ENCODE measurements at places on chromosomes 7 and 10.

GRCh38 chr7:108292541-108292940 is 162.4 kb upstream of the LAMB4 start:
- DNase-seq: no peak

GRCh38 chr10:4170181-4170580 is 385.2 kb upstream of the KLF6 start:
- DNase-seq: no peak

DNA sequence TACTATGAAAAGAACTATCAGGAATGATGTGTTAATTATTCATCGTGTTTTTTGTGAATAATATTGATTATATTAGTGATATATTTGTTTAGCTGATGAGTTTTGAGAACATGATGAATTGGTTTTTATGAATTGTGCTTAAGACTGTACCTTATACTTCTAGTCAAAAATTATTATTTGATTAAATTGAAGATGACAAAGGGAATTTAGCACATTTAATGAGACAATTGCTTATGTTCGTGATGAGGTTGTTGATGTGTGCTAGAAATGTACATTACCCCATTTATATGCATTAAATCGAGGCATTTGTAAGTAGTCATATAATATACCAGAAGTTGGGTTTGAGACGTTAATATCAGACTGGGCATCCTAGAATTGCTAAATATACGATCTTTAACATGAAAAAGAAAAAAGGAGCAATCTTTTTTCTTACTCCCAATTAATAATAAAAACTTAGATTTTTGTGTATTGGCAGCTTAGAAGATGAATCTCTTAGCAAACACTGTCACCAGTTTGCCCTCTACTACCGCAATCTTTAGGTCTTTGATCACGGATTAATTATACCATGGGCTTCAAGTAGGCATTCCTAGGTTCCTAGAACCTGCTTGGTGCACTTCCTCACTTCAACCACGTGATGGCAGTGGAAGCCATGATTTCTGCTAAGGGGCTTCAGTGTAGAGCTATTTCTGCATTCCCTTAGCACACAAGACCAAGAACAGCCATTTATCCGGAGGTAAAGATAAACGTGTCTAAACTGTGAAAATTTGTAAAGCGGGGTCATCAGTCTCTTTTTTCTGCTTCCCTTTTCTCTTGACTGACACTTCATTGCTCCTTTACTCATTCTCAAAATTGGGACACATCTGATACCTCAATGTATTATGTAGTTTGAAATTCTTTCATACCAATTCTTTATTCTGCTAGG is 1.6 kb downstream of the KLHDC10 start:
- DNase-seq: peak; percentile 51

DNA sequence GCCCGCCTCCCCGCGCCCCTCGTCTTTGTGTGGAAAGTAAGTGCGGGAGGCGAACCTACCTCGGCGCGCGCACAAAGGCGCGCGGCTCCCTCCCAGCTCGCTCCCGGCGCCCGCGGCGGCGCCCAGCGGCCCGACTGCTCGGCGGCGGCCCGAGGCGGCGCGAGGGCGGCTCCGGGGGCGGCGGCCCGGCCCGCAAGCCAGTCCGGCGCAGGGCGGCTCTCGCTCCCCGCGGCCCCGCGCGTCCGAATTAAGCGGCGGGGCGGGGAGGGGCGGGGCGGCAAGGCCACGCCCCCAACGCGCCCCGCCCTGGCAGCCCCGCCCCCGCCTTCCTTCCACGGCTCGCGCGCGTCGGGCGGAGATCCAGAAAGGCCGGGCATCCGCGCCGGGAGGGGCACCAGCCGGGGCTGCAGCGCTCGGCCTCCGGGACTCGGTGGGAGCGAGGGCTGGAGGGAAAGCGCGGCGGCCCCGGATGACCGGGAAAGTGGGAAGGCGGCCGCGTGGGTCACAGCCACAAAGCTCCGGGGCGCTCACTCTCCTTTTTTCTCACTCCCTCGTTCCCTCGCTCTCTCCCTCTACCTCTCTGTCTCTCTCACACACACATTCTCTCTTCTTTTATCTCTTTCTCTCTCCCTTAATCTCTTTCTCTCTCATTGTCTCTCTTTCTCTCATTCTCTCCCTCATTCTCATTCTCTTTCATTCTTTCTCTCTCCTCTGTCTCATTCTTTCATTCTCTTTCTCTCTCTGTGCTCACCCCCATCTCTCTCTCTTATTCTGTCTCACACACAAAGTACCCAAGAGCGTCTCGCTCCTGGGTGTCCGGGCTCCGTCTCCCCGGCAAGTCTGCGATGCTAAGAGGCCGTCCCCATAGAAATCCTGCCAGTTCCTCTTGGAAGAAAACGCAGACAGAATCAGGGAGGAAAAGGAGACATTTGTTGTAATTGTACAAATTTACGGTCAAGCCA is 170.2 kb downstream of the FAM107B start:
- peak; percentile 74 for DNase-seq

- DNase-seq: no peak
These were observed 63.2 kb downstream of the CYP51A1 start for GRCh38 chr7:92071032-92071431.

DNA sequence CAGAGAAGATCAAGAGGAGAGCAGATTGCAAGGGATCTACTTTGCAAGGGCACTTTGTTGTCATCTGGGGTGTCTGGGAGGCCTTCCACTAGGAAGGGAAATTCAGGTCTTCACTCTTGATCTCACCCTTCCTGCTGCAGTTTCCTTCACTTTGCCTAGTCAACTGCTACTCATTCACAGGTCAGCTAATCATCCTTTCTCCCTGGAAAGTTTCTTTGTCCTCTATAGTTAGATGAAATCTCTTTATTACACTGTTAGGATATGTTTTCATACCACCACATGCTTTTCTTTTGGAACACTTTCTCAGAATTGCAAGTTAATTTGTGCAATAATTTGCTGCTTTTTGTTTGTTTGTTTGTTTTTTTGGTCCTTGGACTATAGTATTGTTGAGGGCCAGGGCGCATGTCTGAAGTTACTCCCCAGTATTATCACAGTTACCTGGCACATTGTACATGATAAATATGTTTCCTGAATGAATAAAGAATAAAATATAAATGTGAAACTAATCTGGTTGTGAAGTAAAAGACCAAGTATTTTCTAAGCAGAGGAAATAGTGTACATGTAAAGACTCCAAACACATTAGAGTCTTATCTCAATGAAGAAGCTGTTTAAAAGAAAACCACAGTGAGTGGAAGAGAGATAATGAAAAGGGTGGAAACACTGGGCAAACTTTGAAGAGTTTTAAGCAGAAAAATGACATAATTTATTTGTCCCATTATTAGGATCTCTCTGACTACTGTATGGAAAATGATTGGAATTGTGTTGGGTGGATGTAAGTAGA is 139.9 kb upstream of the DGKB start:
- DNase-seq: no peak

GRCh38 chr10:102796407-102797176 is 40.6 kb downstream of the CYP17A1 start:
- peak; percentile 43 for DNase-seq

GRCh38 chr10:78821052-78821451 is 247.7 kb upstream of the ZMIZ1 start:
- DNase-seq: no peak

DNA sequence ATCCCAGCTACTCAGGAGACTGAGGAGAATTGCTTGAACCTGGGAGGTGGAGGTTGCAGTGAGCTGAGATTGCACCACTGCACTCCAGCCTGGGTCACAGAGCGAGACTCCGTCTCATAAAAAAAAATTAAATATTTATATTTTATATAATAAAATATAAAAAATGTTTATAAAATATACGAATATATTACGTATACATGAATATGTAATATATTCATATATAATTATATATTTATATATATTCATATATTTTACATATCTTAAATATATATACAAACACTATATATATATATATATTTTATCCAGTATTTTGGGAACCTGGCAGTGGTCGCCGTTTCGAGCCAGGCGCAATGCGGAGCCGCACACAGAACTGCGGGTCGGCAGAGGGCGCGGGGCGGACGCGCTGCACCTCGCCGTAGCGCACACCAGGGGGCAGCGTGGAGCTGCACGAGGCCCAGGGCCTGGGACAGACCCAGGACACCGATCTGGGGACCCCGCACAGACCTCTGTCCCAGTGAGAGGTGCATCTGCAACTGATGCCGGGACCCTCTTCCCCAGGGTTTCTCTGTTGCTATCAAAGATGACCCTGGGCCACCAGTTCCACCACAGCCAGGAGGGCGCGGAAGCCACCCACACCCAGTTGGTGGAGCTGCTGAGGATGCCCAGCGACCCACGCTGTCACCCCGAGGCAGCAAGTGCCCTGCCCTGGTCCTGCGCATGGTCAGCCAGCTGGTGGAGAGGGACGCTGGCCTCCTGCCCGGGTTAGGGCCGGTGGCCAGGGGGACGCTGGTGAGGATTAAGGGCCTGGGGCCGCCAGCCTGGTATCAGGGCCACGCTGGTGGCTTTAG is 22.7 kb downstream of the AP5Z1 start:
- DNase-seq: peak; percentile 31

- no peak for DNase-seq
These were observed 4.9 kb upstream of the ZMIZ2 start for GRCh38 chr7:44743750-44744149.

DNA sequence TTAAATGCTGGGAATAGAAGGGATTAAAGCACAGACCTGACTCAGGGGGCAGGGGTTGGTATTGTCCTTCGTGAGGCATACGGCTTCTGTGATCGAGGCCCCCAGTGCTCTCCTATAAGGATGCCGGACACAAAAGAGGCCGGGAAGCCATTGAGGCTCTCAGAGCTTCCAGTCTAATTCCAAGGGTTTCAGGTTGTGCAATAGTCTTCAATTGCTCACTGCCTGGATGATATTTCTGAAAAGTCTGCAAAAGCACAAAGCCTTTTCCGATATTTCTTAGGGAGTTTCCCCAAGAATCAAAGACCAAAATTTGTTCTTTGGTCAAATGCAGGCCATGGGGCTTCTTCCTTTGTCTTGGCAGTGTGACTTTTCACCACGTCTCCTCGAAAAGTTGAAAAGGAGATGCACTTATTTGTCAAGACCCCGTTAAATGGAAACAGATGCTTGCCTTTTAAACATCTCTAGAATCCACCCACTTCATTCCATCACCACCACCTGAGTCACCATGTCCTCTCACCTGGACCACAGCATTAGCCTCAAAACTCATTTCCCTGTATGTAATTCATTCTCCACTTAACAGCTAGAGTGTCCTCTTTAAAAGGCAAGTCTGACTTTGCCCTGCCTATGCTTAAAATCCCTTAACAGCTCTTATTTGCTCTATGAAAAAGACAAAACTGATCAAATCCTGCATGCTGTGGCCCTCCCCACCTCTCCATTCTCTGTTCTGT is 134.8 kb upstream of the NAMPT start:
- no peak for DNase-seq

DNA sequence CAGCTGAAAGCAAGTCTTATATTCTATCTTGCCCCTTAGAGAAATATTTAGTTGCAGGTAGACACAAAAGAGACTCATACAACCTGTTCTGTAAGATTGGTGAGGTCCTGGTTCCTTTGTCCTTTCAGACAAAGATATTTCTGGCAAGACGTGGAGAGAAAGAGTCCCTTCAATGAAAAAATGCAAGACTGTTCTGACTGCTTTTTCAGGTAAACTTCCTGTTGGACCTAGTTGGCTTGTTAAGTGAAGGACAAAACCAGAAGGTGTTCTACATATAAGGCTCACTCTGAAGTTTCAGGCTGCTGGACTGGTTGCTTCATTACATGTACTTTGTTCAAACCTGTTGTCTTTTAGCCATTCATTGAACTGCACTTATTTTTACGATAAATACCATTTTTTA is 119.0 kb upstream of the PTPRZ1 start:
- DNase-seq: no peak

- DNase-seq: no peak
These were observed 541.2 kb upstream of the FOXK1 start for GRCh38 chr7:4140933-4141332.

GRCh38 chr7:64775289-64775688 is 18.9 kb upstream of the ZNF138 start:
- no peak for DNase-seq

DNA sequence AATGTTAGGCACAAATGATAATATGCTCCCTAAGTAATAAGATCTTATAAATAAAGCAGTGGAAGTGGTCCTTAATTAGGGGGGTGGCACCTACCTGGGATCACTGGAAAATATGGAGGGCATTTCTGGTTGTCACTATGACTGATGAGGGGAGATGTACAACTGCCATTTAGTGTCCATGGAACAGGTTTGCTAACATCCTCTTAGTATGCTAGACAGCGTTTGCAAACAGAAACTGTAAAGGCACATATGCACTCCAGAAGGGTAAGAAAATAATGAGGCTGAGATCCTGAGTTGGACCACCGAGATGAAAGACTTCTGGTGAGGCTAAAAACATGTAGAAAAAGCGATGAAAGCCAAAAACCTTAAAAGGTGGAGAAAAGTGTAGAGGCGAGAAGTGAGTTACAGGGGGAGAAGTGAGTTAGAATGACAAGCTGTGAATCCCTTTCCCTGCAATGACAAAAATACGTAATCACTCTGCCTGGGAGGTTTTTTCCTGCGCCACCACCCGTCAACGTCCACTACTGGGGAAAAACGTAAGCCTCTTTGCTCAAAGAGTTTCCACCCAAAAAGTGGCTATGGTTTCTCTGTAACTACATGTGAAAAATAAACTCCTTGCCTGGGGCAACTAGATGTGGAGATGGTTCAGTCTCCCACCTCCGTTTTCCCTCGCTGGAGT is 767 bp downstream of the KRIT1 start:
- DNase-seq: no peak

GRCh38 chr10:43737003-43737402 is 88.3 kb upstream of the ZNF32 start:
- DNase-seq: no peak

DNA sequence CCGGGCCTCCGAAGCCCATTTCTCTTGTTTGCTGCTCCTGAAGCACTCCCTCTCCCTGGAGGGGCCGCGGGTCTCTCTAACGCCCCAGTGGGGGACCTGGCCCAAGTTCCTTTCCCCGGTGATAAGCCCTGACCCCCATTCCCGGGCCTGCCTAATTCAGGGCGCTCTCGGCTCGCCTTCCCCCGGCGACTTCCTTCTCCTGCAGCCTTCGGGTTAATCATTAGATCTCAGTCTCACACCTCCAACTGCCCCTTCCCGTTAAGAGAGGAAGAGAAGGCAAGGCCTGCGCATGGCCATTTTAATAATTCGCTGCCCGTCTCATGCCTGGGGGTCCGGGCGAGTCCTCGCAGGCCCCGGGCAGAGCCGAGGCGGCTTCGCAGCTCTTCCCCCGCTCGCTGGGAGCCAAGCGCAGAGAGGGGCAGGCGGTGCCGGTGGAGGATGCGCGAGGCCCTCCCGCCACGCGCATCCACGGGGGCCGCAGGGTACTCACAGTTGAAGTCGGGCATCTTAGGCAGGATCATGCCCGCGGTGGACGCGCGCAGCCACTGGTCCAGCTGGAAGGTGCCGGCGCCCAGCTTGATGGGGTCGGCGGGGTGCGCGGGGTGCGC is 1.2 kb downstream of the MNX1 start:
- DNase-seq: no peak

DNA sequence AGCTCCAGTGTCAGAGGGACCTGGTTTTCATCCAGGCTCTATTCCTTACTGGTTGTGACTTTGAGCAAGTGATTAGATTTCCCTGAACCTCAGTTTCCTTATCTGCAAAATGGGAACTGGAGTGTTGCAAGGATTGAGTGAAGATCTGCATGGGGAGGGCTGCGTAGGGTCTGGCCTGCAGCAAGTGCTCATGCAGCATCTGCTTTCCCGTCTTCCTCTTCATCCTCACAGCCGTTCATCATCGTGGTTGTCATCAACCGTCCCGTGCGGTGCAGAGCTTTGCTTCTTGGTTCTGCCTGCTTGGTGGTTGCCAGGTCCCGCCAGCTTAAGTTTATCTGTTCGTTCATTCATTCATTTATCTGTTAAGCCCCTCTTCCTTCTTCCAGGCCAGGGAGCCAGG is 135.0 kb downstream of the GRK5 start:
- no peak for DNase-seq

Measured in stimulated activated CD8-positive, alpha-beta memory T cell treated with anti-CD3 and anti-CD28 coated beads, Interleukin-7, amount 100 ng/mL, for 4 hours (primary cell).